ENCODE measurements at places on chromosomes 1 and 21. TPM values are rescaled to one million over a fixed set of nuclear protein-coding genes. Genes with fewer than 3 reads are reported as not detected.

LAMC1 gene
- 409 TPM for total RNA-seq

F5 gene
- total RNA-seq, result 0.36 TPM

KRTAP10-4 gene
- not detected for total RNA-seq

KRTAP12-2 gene
- not detected for total RNA-seq

S100A9 gene
- total RNA-seq, result not detected

HPCAL4 gene
- total RNA-seq, result not detected

PLXNA2 gene
- total RNA-seq, result 185 TPM

PTPN14 gene
- 116 TPM for total RNA-seq

IL20 gene
- not detected for total RNA-seq

PIP5K1A gene
- total RNA-seq, result 75.6 TPM

TMEM79 gene
- total RNA-seq, result 0.93 TPM

C1orf115 gene
- total RNA-seq, result 23.3 TPM

PLOD1 gene
- 260 TPM for total RNA-seq

SPRR1A gene
- not detected for total RNA-seq

HAPLN2 gene
- not detected for total RNA-seq
